EH (cell line): ENCODE measurements at places on chromosomes 5 and 9.

- DNase-seq, result peak; percentile 32
These were observed 274.9 kb downstream of the NR3C1 start for GRCh38 chr5:143128412-143129071.

DNA sequence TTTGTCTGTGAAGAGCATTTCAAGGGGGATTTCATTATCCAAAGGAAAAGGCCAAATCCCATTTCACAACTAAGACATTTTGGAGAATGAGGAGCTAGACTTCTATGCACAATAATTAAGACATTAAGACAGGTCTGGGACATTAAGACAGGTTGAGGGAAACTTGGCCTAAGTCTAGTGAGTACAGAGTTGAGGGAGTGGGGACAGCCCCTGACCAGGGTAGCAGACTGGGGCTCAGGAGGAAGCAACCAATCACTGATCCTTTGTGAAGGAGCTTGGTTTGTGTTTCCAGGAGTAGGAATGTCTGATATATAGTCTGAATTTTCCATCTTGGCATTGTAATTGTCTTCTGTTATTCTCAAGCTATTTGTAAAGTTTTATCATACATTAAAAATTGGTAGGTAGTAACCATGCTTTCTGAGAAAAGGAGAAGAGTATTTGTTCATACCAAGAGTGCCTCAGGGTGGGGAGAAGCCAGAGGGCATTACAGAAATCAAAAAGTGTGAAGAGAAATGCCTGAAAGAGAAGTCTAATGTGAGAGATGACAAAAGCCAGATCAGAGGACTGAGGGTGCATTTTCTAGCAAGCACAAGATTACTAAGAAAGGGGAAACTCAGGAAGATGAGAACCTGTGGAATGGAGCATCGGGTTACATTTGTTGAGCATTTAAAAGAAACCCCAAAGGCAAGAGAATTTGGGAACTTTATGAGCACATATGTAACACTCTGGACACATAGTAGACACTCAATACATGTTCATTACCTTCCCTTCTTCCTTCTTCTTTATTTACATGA lies 189.3 kb upstream of the PIK3R1 start:
- no peak for DNase-seq

DNA sequence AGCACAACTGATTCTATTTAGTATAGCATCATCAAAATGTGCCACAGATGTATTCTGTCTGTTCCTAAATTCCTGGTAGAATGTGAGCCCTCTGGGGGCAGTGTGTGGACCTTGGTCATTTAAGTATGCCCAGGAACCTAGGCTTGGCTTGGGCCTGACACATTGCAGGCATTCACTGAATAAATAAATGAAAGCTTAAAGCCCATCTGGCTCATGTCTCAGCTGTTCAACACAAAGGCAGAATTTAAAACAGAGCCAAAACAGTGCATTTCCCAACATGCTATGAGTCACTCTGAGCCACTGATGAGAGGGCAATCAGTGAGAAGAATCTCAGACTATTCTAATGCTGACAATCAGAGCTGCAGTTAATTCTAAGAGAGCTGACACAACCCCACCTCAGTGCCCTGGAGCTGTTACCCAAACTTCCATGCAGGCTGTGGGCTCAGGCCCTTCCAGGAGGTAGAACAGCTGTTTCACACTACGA lies 8.1 kb downstream of the FAM193B start:
- DNase-seq, result peak; percentile 99

- no peak for DNase-seq
These were observed 386 bp upstream of the MATR3 start for GRCh38 chr5:139293202-139293506.

DNA sequence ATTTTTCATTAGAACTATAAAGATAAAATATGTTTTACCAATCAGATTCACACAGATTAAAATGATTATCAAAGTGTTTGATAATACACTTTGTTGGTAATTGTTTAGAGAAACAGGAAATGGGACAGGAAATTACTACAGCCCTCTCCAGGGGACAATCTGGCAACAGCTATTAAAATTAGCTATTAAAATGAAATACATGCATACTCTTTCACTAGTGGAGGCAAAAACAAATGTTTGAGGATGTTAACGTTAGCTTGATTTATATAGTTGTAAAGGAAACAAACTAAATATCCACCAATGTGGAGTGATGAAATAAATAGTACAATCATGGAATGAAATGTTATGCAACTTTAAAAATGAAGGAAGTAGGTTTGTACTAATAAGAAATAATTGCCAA lies 53.7 kb downstream of the TARS1 start:
- DNase-seq, result peak; percentile 22

DNA sequence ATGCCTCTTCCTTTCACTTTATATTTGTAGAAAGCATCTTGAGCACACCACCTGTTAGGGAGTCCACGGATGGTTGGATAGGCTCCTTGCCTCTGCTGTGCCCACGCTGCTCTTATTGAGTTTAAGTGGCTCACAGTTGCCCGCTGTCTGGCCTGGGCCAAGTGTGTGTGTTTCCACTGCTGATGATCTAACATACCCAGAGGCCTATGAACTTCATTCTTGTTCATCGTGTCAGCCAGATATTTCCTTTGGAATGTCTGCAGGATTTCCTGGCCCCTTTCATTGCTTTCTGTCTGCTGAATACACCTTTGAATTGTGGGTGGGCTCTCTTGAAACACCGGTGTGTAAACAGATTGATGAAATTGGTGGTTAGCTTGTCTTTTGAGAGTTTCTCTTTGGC lies 46.6 kb downstream of the MVB12B start:
- peak; percentile 70 for DNase-seq

- DNase-seq, result peak; percentile 78
These were observed 34.6 kb upstream of the WDR38 start for GRCh38 chr9:124818431-124819281.

GRCh38 chr9:124392254-124392870 lies 22.9 kb downstream of the PSMB7 start:
- DNase-seq, result no peak

DNA sequence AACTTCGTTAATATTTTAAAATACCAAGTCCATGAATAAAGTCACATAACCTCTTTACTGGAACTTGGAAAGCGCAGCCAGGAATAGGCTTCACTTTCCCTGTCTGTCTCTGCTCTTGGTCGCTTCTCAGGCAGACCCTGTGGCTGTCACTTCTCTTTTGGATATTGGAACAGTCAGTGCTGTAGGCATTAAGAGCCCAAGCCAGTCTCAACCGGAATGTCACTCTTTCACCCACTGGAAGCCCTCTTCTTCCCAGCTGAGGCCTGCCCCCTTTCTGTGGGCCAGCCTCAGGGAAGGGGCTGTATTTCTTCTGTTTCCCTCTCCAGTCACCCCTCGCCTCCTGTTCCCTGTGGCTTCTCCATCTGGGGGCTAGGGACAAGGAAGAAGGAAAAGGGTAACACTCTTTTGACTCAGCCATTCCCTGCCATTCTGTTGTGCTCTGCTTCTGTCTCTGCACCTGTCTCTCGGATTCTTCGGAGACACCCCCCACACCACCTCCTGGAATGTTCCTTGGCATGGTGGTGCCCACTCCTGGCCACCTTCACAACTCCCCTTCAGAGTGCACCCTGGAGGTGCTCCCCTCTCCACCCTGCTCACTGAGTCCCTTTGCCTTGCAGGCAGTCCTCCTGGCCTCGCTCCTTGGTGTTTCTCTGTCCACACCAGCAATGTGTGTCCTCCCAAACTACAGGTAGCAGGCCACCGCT lies 103.4 kb downstream of the TRIO start:
- DNase-seq, result no peak

- no peak for DNase-seq
These were observed 11.8 kb upstream of the ITGA2 start for GRCh38 chr5:52977264-52977897.

DNA sequence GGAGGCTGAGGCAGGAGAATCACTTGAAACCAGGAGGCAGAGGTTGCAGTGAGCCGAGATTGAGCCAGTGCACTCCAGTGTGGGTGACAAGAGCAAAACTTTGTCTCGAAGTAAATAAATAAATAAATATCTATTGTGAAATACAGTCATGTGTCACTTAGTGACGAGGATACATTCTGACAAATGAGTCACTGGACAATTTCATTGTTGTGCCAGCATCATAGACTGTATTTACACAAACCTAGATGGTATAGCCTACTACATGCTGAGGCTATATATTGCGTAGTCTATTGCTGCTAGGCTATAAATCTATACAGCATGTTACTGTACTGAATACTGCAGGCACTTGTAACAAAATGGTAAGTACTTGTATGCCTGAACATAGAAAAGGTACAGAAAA lies 61.1 kb upstream of the CCL21 start:
- DNase-seq, result peak; percentile 3

- peak; percentile 47 for DNase-seq
These were observed 186.0 kb downstream of the WDR70 start for GRCh38 chr5:37565062-37565670.

- no peak for DNase-seq
These were observed 190.8 kb upstream of the RASA1 start for GRCh38 chr5:87076931-87077330.

DNA sequence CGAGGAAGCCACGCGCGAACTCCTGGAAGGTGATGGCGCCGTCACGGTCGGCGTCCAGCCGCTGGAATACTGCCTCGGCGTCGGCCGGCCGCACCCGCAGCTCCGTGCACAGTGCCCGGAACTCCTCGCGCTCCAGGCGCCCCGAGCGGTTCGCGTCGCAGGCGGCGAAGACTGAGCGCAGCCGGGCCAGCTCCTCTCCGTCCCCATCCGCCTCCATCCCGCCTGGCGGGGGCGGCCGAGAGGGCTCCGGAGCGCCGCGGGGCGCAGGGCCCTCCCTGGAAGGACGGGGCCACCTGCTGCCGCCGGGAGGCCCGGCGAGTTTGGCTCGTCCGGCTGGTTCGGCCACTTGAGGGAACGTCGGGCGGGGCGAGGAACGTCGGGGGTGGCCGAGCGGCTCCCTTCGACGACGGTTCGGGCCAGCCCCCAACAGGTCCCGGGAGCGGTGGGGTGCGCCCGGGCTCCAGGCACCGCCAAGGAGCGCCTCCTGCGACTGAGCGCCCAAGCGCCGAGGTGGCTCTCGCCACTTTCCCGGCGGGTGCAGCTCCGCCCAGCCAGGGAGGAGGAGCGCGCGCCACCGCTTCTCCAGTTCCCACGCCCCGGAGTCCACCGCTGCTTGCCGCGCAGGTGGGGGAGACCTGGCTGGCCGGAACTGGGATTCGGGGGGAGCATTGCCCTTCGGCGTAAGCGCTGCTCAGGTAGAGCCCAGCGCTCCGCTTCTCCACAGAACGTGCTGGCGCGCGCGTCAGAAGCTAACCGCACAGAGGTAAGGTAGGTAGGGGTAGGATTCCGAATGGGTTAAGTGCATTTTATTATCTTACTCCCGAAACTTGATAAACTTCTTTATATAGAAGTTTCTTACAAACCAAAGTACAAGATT lies at the start of gene RASEF:
Gene RASEF, minus strand, starts transcription at position 492 of the 877 bp plus-strand sequence. Its CDS starts 275 bp downstream, at position 217.
- DNase-seq, result peak; percentile 15
